ENCODE measurements at places on chromosomes 7 and 10.

- DNase-seq, result peak; percentile 61
Observed at GRCh38 chr10:77643795-77644468, 6.3 kb upstream of the KCNMA1 start.

GRCh38 chr7:51685794-51686193 lies 369.2 kb upstream of the COBL start:
- DNase-seq, result no peak

DNA sequence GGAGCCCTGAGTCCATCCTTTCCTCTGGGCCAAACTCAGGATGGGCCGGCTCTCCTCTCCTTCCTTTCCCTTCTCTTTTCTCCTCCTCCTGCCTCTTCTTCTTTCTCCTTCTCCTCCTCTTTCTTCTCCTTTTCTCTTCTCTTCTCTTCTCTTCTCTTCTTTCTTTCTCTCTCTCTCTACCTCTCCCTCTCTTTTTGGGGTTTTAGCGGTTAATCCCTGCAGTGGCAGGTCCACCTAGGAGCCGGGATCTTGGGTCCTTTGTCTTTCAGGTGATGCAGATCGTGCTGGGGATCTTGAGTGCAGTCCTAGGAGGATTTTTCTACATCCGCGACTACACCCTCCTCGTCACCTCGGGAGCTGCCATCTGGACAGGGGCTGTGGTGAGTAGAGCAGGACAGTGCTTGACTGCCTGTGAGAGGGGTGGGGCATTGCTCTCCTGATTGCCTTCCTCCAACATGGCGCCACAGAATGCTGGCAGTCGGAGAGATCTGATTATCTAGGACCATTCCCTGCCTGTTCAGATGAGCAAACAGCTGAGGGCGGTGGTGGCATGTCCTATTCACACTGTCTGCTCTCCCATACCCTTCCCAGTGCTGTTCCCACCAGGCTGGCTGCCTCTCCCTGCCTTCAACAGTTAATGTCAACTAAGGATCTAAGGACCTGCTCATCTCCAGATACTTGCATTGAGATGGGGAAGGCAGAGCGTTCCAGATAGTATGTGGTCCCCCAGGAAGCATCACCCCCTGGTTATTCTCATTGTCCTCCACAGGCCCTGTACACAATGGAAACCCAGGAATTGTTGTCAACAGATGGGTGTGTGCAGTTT lies 1.6 kb downstream of the TMEM176A start:
- DNase-seq, result no peak

- no peak for DNase-seq
Observed at GRCh38 chr10:81021428-81022129, 483.9 kb downstream of the SH2D4B start.

- no peak for DNase-seq
Observed at GRCh38 chr7:4612939-4613841, 68.9 kb upstream of the FOXK1 start.

DNA sequence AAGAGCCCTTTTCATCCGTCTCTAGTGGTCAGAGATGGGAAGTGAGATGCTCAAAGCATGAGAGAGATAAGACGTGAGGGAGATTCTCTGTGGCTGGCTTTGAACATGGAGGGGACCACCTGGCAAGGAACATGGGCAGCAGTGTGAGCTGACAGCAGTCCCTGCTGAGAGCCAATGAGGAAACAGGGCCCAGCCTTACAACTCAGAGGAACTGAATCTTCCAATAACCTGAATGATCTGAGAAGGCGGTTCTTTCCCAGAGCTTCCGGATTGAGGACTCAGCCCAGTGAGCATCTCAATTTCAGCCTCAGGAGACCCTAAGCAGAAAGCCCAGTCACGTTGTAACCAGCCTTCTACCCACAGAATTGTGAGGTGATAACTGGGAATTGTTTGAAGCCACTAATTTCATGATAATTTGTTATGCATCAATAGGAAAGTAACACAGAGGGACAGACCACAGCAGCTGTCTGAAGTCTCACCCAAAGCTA lies 33.9 kb upstream of the IKZF1 start:
- peak; percentile 28 for DNase-seq

GRCh38 chr10:101230183-101230917 lies 1.1 kb upstream of the LBX1 start:
- no peak for DNase-seq

GRCh38 chr10:557792-558328 lies 131.6 kb downstream of the DIP2C start:
- DNase-seq, result no peak

- DNase-seq, result no peak
Observed at GRCh38 chr7:152399344-152399743, 36.5 kb downstream of the KMT2C start.

- DNase-seq, result no peak
Observed at GRCh38 chr10:115046686-115047236, 46.4 kb upstream of the ATRNL1 start.

- no peak for DNase-seq
Observed at GRCh38 chr7:102055181-102055976, 231.3 kb upstream of the SH2B2 start.

DNA sequence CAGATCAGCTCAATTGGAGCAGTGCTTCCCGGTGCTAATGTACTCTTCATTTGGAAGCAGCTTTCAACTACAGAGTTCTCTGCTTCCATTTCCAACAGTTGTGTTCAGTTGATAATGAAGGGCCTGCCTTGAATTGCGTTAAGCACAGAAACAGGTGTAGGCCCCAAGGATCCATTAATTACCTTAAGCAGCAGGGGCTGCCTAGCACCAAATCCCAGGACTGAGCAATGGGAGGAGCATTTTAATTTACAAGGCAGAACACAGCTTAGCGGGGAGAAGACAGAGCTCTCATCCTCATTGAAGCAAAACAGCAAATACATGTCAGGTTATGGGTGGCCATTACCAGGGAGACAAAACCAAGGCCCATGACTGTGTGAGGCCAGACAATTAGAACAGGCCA lies 349.6 kb downstream of the TFEC start:
- DNase-seq, result no peak

DNA sequence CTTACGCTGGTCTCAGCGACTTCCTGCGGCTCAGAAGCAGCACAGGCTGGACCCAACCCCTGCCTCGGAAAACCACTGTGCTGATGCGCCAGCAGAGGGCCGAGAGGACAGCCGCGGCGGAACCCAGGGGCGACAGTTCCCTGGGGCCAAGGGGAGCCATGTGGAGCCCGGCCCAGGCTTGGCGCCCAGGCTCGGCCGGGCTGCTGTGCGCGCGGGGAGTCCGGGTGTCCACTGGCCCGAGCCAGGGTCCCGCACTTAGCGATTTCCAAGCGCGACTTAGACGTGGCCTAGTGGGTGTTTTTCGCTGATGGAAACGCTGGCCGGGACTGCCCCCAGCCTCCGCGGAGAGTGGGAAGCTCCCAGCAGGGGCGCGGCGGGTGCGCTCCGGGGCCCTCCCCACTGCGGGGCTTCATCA lies 18.6 kb upstream of the ZNF32 start:
- DNase-seq, result no peak

DNA sequence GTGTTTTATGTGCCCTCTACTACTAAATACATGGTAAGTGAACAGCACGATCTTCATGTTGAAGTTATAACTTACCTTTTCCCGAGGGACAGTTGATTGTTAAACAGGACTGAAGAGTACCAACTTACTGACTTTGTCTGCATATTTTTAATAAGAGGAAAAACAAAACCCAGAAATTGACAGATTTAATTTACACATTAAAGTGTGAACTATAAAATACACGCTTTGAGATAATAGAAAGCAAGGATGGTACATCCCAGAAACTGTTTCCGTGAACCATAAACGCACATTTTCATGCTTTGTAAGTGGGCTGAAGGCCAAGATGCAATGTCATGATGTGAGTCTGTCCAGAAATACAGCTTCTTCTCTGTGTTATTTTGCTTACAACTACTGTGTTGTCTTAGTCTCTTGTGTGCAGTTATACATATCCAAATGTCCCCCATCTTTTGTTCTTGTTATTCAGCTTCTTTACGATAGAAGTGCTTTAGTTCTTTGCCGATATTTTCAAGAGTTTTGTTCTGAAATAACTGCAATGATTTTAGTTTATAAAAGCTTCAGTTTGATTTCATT lies 190.1 kb downstream of the MLLT10 start:
- DNase-seq, result no peak

DNA sequence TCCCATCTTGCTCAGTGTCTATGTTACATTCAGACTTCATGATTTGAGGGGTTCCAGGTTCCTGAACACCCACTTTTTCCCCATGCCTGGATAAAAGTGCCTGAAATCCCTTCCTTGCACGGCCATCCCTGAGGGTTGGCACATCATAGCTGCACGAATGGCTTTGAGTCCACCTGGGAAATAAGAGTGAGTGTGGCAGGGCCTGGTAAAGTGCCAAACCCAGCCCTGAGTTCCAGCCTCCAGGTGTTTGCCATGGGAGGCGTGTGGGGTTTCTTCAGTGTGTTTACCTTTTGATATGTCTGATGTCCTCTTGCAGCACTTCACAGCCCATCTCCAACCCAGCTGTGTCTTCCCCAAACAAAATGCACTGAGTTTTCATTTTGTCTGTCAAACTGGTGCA lies 145.7 kb downstream of the PAXIP1 start:
- no peak for DNase-seq

DNA sequence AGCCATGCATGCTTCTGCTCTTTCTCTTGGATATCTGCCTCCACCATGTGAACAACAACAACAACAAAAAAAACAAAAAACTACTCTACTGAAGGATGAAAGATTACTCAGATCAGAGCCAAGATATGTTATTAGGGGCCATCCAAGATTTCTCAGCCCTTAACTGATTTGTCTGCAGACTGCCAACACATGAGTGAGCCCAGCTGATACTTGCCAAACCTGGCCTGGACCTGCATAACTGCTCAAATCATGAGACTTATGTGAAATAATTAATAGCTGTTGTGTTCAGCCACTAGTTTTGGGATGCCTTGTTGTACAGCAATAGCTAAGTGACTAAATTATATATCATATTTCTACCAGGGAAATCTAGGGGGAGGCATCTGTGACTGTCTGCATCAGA lies 334.5 kb upstream of the SORCS1 start:
- no peak for DNase-seq

DNA sequence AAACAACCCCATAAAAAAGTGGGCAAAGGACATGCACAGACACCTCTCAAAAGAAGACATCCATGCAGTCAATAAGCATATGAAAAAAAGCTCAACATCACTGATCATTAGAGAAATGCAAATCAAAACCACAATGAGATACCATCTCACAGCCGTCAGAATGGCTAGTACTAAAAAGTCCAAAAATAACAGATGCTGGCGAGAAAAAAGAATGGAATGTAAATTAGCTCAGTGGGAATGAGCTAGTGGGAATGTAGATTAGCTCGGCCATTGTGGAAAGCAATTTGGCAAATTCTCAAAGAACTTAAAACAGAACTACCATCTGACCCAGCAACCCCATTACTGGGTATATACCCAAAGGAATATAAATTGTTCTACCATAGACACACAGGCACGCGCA lies 287.0 kb downstream of the WDR37 start:
- DNase-seq, result no peak

DNA sequence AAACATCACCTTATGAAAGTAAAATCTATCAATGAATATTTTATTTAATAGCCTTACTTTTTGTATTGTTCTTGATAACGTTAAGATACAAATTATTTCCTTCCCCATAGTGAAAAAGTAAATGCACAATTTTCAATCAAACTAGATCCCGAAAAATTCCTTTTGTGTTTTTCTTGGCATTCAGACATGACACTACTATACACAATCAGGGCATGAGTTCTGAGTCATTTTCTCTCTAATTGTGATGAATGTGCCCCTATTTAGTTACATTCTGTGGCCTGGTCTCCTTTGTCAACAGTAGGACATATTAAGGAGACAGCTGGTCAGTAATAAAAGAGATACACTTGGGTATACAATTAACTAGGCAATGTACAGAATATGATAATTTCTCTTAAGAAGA lies 19.8 kb downstream of the COL1A2 start:
- DNase-seq, result no peak

DNA sequence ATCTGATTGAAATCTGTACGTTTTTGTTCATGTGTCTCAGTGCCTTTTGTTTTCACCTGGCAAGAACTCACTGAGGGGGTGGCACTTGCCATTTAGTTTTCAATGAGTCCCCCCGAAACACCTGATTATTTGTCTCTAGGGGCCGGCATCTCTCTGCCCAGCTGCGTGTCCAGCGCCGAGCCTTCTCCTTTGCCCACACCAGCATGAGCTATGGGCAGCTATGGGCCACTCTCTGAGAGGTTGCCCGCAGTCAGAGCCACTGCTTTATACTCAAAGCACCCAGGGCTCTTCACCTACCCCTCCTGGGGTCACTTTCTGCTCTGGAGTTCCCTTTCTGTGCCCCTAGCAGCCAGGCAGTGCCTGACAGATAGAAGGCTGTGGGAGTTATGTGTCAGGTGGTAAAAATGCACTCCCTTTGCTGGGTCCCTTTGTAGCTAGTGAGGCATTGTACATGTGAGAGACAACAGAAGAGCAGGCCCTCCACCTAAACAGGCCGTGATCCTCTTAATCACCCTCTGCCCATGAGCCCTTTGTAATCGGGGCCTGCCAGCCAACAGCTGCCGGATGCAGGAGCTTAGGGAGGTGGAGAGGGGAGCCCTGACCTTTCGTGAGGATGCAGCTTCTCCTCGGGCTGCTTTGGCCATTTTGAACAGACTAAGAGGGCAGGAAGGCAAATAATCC lies 133.1 kb upstream of the NPS start:
- DNase-seq, result no peak

GRCh38 chr7:74032191-74032490 lies 4.2 kb downstream of the ELN start:
- DNase-seq, result no peak

DNA sequence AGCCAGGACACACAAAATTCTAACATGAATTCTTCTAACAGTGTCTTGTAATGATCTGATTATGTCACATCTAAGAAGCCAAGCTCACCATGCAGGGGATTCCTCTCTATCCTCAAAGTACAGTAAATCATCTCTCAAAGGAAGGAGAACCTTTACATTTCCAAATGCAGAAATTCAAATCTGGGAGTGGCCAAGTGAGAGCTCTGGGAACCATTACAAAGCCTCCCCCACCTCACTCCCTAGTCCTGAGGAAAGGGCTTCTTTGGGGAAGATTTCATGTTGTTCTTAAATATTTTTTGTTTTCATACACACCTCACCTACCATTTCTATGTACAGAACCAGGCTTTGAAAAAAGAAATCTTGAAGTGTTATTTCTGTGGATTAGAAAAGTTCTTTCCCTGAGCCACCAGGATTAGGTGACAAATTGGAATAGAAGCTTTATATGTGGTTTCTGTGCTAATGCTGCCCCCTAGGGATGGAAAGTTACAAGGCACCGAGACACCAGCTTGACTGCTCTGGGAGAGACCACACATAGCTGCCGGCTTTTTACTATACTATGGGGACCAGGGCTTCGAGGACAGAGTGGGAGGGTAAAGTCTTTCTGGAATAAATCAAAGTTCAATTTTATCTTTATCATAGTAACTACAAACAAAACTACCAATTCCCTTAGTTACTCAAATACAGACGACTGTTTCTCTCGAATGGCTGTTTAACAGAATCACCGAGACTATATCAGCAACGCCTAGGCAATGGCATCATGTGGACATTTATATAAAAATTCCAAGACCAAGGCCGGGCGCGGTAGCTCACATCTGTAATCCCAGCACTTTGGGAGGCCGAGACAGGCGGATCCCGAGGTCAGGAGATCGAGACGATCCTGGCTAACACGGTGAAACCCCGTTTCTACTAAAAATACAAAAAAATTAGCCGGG lies 116.1 kb downstream of the RNF216 start:
- peak; percentile 87 for DNase-seq

GRCh38 chr7:63030061-63030460 lies 968.6 kb upstream of the ZNF722 start:
- DNase-seq, result no peak

Measured in natural killer cell (primary cell).